NCI-H446 treated with DMSO at 0.1 percent for 48 hours (cell line): ENCODE measurements at places on chromosomes 12 and 14.

DNA sequence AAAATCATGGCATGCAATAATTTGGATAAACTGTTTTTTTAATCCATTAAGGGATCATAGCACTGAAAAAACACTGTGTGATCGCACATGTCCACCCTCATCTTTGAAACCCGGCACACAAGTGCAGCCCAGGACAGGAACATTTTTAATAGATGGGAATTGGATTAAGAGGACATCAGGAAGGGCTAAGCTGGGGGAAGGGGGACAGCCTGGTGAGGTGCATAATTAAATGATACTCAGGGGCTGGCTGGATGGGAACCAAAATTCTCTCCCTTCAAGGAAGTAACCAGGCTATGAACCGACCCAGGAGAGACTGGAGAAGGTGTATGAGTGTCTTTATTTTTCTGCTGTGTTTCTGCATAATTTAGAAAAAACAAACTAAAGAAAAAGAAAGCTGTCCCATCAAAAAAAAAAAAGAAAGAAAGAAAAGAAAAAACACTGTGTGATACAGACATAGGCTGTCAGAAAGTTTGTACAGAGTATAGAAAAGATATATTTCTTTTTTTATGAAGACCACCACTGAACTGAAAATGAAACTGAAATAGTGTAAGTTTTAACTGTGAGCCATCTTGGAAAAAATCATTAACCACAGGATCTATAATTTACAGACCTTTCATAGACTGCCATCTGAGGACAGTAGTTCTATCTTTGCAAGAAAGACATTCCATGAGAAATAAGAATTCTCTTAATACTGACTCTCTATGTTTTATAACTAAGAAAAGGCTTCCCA lies 75.1 kb upstream of the SLC38A4 start:
- DNase-seq, result no peak

- peak; percentile 53 for DNase-seq
These were observed 6.4 kb upstream of the CCDC60 start for GRCh38 chr12:119328111-119328510.

DNA sequence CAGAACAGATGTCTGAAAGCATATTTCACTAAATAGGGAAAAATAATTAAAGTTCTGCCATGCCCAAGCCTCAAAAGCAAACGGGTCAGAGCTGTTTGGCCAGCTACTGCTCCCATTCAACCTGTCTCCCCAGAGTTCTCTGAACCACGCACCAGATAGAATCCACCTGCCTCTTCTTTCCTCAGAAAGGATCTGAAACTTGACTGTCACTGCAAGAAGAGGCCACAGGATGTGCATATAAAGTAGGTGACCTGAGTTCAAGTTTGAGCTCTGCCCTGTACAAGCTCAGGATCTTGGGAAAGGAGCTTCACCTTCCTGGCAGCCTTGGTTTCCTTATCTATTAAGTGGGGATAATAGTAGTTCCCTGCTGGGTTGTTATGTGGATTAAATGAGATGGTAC lies 91.8 kb downstream of the NUAK1 start:
- no peak for DNase-seq

DNA sequence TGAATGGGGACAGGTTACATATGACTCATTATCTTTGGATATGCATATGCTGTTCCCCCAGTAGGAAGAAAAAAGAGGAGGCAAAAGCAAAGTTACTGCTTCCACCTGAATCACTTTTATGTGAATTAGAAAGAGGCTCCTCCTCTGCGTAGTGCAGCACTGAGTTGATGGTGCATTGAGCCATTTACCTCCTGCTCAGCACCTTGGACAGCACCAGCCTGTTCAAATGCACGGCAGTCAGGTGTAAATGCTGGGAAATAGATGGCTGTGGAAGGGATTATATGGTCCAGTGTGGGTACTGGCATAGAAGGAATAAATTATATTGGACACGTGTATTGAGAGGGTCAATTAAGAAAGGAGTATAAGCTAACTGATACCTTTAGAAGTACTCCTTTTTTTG lies 541.9 kb upstream of the SEL1L start:
- no peak for DNase-seq

- no peak for DNase-seq
These were observed at the start of gene SLC38A4 for GRCh38 chr12:46825591-46826414. Gene SLC38A4 (minus strand): TSS chr12:46825997. CDS start chr12:46793071, 32,926 bp downstream.

DNA sequence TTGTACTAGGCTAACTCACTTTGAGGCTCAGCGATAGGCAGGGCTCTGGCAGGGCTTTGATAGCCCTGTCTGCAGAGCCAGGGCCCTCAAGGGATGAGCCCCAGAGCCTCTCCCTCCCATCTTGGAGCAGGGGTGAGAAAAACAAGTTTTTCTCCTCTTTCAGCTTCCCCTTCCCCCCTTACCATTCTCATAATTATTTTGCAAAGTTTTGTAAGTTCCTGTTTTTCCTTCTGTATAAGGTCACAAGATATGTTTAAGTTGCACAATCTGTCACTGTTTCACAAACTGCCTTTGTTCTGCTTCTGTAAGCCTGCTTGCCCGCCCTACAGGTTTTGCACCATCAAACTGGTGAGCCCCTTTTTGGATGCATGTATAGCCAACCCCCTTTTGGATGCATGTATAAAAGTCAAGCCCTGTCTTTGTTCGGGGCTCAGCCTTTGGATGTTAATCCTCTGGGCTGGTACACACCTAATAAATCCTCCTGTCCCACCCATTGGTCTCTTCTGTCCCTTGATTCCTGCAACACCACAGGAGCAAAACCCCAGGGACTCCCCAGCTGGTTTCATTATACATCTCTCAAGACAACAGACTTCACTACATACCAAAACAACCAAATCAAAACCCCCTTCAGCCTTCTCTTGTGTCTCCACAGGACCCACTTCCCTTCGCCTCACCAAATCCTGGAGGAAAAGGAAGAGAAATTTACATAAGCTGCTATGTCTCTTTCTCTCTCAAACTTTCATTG lies 52.5 kb upstream of the RESF1 start:
- no peak for DNase-seq

DNA sequence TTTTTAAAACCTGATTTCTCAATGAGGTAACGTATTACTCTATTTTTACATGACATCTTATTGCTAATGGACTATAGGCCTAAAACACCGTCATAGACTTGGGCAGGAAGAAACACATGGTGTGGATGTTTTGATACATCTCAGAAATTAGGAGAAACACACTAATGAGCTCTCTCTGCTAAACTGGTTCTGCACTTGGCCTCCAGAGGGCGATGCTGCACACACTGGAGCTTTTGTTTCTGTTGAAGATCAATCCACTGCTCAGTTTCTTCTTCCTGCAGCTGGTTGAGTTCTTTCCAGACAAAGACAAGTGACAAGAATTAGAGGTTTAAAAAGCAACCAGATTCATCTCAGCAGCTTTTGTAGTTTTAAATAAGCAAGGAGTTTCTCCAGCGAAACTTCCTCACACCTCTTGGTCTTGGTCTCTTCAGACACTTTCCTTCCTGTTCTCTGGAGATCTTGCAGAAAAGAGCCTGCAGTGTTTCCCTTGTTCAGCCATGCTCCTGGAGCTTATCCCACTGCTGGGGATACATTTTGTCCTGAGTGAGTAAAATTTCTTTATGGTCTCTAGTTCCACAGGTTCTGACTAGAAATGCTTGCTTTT lies 178.5 kb upstream of the OR4E1 start:
- no peak for DNase-seq

- DNase-seq, result no peak
These were observed 85.9 kb downstream of the KIF21A start for GRCh38 chr12:39357041-39357440.

DNA sequence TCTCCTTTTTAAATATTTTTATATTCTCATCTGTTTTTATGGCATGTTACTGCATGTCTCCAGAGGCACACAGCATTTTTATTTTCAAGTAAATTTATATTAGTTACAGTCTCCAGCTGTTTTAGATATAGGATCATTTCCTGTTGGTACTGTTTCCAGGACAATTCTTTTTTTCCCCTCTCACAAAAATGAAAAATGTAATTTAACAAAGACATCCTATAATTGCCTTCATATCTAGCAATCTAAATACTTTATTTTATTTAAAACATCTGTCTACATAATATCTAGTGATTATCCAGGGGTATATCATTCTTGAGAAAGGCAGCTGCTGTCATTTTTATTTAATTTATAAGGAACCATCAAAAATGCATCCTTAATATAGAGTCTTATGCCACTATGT lies 272.4 kb upstream of the NPAS3 start:
- DNase-seq, result no peak

GRCh38 chr12:26717757-26718156 lies 115.2 kb downstream of the ITPR2 start:
- DNase-seq, result no peak

GRCh38 chr12:69949311-69950002 lies 124.4 kb downstream of the MYRFL start:
- DNase-seq, result no peak

GRCh38 chr14:35506927-35507326 lies 27.0 kb upstream of the INSM2 start:
- no peak for DNase-seq

GRCh38 chr12:79692860-79693577 lies 2.3 kb upstream of the PAWR start:
- DNase-seq, result no peak

DNA sequence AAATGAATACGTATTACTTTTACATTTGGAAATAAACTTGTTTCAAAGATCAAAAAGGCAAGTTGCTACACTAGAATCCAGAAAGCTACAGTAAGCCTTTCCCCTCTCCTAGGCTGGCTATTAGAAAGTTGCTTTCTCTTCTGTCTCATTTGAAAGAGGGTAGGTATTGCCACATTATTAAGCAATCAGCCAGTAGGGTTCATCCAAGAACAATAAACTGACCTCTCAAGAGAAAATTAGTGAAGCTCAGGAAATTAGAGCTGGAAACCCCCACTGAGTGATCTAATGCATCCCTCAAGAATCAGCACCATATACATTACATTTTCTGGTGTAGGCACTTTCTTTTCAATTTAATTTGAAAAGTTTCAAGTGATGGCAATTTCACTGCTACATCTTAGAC lies 4.5 kb upstream of the TMEM233 start:
- no peak for DNase-seq

- DNase-seq, result no peak
These were observed 36.0 kb upstream of the SNX6 start for GRCh38 chr14:34665785-34666435.

GRCh38 chr12:4653257-4653656 lies 4.3 kb downstream of the NDUFA9 start:
- DNase-seq, result no peak

- DNase-seq, result no peak
These were observed 794 bp downstream of the SLC22A17 start for GRCh38 chr14:23351681-23352505.

- no peak for DNase-seq
These were observed 13.3 kb upstream of the PITPNM2 start for GRCh38 chr12:123164222-123164621.

GRCh38 chr14:94180655-94181271 lies 6.6 kb downstream of the PPP4R4 start:
- peak; percentile 34 for DNase-seq

DNA sequence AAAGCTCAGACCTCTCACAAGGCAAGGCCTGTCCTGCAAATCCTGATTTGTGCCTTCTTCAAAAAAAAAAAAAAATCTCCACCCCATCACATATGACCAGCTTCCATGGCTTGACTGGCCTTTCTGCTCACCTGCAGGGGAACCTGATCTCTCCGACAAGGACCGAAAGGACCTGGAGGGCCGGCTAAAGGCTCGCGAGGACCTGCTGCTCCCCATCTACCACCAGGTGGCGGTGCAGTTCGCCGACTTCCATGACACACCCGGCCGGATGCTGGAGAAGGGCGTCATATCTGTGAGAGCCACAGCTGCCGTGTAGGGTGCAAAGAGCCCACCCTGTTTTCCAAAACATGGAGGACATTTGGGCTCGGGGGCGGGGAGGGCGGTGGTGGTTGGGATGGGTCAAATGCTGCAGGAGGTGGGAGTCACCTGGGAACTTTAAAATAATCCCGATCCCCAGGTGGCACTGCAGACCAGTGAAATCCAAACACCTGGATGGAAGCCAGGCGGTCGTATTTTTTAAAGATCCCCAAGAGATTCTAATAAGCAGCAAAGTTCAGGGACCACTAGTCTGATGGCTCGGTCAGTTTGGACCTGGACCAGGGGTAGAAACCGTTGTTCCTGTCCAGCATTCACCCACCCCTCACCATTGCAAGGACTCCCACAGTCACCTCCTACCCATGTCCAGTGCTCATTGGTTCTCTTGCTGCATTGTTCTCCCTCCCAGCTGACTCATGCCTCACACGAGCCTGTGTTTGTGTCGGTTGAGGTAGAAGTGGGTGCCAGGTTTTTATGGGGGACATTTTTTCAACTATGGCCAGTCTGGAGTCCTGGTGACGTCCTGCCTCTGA lies 44.8 kb downstream of the FOXN4 start:
- DNase-seq, result no peak

GRCh38 chr12:64457466-64457865 lies 5.5 kb downstream of the TBK1 start:
- no peak for DNase-seq

DNA sequence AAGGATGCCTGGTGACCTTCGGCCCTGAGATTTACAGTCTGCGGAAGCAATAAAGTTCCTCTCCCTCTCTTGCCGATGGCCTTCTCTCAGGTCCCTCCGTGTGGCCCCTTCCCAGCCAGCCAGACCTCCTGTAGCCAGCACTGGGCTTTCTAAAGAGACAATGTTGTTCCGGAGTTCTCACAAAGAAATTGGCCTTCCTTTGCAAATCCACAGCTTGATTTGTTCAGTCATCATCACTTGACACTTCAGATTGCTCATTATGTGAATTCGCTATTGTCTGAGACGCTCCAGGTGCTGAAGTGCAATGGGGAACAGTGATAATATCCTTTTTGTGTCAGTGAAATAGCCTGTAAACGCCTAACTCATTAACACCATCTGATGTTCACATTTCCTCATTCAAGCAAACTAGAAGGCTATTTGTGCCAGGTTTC lies 43.7 kb upstream of the GPHB5 start:
- no peak for DNase-seq

DNA sequence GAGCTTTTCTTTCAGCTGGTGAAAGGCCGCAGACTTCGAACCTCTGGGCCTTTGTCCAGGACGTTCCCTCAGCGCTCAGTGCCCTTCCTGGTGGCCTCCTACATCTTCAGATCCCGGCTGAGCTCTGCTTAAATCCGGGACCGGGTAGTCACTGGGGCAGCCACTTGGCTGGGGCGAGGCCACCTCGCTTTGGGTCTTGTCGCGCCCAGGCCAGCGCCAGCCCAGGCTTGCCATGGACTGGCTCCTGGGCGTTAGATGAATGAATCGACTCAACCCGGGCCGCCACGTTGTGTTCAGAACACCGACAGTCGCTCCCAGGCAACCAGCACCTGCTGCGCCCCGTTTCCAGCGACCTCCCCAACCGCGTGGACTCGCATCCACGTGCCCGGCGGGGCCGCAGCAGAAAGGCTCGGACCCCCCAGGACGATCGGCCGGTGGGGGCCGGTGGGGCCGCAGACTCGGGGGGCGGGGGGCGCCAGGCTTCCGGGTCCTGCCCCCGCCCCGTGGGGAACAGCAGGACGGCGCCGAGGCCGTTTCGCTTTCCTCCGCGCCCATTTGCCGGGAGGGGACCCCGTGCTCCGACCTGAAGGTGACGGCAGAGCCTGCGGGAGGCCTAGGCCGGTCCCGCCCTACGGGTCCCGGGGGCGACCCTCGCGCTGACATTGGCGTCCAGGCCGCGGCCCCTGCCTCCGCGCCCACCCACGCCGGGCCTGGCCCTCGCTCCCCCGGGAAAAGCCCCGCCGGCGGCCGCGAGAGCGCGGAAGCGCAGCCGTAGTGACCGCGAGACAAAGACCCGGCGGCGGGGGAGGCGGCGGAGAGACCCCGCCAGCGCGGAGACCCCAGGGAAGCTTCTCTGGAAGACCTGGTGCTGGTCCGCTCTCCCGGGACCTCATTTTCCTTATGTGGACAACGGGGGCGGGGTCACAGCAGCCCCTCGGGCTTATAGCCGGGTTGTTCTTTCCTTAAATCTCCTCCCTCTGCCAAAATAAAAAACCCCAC lies 37.3 kb upstream of the RCOR1 start:
- DNase-seq, result no peak

GRCh38 chr12:12689647-12690300 lies 6.2 kb downstream of the GPR19 start:
- no peak for DNase-seq
